ENCODE measurements at places on chromosomes 13 and 19. TPM values are rescaled to one million over a fixed set of nuclear protein-coding genes. Genes with fewer than 3 reads are reported as not detected.
A peak's percentile ranks its signal among the peaks of the same experiment; 100 is the strongest.

KLK3 gene
- total RNA-seq = not detected

CASP14 gene
- total RNA-seq = not detected

CEACAM7 gene
- 0.16 TPM for total RNA-seq

CYP4F12 gene
- total RNA-seq = 3.3 TPM

ZNF468 gene
- 8.3 TPM for total RNA-seq

RPL18 gene
- total RNA-seq = 530 TPM

ATXN8OS gene
- total RNA-seq = not detected

CGB5 gene
- not detected for total RNA-seq

GRCh38 chr13:48175185-48175584 is 57.8 kb upstream of the ITM2B start:
- no peak for DNase-seq

GRCh38 chr19:48635966-48636858 is 967 bp downstream of the DBP start:
- no peak for DNase-seq

DNA sequence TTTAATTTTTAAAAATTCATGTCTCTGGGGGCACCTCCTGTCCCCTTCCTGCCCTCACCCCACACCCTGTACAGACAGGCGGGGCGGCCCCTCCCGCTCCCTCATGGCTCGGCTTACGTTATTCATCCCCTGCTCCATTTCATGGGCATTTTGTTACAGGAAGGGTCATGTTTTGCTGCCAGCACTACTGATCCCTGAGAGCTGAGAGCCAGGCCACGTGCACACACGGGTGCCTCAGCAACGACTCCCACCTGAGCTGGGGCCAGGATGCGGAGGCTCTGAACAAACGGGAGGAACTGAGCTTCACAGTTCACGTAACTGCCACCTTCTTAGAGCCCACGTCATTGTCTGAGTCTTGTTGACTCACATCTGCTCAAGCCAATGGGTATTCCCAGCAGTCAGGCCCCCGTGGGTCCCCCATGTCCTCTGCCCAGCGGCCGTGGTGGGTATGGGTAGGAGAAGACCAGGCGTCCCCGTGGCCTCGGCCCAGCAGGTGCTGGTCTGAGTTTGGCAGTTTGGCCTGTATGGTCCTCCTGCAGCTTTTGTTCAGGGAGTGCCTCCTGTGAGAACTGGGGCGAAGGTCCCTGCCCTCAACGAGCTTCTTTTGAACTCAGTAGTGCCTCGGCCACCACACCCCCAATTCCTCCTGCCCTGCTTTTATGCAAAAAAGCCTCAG is 16.4 kb upstream of the TMEM255B start:
- DNase-seq = no peak

DNA sequence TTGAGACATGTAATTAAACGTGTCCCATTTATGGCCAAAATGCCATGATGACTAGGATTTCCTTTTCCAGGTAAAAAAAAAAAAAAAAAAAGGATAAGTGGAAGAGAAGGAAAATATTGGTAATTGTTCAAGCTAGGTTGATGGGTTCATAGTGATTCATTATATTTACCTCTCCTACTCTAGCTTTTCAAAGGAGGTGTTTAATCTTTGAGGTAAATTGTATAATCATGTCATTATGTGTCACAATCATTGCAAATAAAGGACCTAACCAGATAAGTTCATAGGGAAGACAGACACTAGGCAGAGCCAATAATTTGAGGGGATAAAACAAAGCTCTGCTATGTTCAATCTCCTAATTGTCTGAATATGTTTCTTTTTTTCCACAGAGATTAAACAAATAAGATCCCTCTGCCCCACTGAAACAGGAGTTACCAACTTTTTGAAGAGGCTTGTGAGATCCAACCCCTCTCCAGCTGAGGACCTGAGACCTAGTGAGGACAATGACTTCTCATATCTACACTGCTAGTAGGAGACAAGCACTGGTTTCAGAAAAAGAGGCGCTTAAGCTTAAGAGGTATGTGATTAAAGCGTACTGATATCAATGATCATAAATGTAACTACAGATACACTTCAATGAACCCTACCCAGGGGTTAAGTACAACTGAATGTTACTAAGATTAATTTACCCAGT is 61.4 kb downstream of the USP12 start:
- DNase-seq = no peak

DNA sequence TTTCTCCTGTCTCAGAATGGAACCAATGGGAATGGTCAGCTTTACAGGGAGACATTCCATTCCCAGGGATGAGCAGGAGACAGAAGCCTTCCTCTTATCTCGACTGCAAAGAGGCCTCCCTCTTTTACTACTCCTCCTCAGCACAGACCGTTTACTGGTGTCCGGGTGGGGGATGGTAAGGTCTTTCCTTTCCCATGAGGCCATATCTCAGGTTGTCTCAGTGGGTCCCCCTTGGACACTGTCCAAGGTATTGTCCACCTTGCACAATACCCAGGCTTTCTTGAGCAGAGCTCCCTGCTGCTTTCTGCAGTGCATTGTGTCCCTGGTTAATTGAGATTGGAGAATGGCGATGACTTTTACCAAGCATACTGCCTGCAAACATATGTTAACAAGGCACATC is 7.5 kb upstream of the ZNF808 start:
- no peak for DNase-seq

DNA sequence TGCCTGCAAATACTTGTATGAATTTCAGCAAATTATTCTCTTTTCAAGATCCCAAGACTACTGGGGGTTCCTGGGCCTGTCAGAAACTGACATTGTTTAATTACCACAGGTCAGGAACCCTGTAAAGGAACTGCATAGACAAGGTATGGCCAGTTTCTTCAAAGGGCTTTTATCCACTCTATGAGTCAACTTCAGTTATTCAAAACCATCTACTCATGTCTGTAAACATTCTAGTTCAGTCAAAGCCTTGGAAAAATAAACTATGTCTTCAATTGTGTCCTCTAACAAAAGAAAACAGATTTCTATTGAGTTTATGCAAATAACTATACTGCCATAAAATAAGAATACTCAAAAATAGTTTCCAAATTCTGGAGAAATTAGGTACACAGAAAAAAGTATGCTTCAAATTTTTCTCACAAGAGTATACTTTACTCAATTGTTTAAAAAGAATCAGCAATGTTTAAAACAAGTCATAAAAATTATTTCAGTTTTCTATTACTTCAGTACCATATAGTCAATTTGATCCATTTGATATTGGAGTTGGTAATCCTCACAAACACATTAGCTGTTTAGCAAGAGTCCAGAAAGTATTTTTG is 486.4 kb upstream of the PCDH20 start:
- no peak for DNase-seq

DNA sequence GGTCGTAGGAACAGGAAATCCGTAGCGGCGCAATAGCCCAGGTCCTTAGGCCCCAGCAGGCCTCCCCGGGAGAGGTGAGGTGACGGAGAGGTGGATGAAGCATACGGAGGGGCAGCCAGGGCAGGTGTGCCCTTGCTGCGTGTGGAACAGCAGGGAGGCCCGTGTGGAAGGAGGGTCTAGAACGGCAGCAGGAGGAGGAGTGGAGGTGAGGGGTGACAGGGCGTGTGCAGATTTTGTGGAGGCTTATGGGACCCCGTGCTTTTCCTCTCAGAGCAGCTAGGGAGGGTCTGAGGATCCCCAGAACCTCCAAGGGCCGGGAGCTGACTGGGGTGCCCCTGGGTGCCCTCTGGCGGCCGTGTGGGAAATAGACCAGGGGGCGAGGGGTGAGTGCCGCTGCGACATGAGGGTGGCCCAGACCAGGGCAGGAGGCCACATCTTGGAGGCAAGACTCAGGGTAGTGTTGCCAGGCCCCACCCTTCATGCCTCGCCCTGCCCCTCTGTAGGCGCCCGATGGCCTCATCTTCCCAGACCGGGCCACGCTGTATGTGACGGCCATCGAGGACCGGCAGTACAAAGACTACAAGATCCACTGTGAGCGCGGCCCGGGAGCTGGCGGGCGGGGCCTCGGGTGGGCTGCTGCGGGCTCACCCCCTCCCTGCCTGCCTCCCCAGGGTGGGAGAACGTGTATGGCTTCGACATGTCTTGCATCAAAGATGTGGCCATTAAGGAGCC is 5.0 kb upstream of the ADM5 start:
- no peak for DNase-seq

GRCh38 chr19:45693106-45693788 is 781 bp downstream of the QPCTL start:
- DNase-seq = peak; percentile 79

GRCh38 chr19:58332697-58333096 is 5.9 kb downstream of the ZSCAN22 start:
- DNase-seq = no peak

DNA sequence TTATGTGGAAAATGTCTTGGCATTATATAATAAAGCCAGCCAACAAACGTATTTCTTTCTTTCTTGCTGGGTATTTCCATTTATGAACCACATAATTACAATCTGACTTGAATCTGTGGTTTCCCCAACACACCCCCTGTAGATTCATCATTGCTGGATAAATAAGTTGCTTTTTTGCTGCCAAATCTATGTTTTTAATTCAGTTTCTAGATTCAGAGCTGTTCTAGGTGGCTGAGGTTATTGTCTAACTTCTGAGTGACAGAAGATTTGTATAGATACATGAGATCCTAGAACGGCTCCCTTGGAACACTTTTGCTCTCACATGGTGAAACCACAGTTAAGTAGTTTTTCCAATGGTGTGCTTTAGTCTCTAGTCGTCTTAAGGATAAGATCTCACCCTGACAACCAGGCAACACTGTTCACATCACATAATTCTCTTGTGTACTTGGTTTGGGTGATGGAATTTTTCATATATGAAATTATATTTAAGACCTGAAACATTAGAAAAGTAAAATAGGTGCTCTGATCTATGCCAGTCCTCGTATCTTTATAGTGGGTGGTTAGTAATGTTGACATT is 239.1 kb downstream of the KLF12 start:
- DNase-seq = no peak

GRCh38 chr13:114199954-114200353 is 20.9 kb downstream of the CFAP97D2 start:
- DNase-seq = no peak

DNA sequence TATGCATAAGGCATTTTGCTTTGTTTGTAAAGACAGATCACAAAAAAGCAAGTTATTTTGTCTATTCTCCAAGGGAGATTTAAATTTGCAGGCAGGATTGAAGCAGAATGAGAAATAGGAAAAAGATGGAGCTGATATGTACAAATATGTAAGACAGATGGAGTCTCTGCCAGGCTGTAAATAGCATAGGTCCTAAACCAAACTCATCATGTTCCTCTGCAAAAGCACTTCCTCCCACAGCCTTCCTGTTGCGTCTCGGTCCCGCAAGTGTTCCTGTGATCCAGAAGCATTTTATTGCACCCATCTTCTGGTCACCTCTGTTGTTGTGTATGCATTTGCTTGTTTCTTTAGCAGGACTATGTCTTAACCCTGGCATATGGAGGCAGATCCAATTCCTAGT is 95.7 kb upstream of the CLDN10 start:
- no peak for DNase-seq

DNA sequence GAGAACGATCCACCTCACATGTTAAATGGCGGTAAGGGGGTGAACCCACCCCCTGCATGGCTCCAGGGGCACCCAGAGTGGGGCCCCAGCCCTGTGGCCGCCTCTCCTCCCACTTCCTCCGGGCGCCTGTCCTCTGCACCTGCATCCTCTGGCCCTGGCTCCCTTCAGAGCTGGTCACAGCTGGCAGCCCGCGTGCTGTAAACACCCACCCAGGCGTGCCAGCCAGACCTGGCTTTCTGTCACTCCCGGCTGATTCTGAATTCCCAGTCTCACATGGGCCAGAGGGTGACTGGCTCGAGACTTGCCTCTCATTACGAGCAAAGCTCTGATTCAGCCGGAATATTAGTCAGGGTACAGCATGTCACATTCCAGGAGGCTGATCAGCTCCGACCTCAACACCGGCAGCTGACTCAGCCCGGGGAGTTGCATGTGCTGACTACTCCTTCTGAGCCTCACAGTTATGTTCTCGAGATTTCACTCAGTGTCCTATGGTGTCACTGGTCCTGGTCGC is 75.1 kb downstream of the GNG7 start:
- peak; percentile 77 for DNase-seq

GRCh38 chr13:63409791-63410351 is 1994.2 kb upstream of the PCDH20 start:
- DNase-seq = no peak

GRCh38 chr19:48506138-48506733 is 5.4 kb downstream of the LMTK3 start:
- no peak for DNase-seq

DNA sequence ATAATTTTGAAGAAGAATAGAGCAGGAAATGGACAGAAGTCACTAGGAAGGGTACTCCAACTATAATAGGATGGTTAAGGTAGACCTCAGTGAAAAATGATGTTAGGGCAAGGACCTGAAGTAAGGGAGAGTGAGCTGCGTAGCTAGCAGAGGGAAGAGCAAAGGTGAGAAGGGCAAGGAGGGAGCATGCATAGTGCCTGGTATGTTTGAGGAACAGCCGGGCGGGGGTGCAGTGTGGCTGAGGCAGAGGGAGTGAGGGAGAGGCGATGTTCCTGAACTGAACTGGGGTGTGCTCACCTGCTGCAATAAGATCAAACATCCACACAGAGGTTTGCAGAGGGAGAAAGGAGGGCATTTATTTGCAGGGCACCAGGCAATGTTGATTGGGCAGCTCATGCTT is 110.4 kb downstream of the DNAJC15 start:
- no peak for DNase-seq
